Stimulated activated CD8-positive, alpha-beta memory T cell treated with anti-CD3 and anti-CD28 coated beads, Interleukin-7, amount 100 ng/mL, for 1 hour (primary cell): ENCODE measurements at places on chromosomes 11 and 22.

GRCh38 chr11:41273908-41274307 is 185.5 kb downstream of the LRRC4C start:
- DNase-seq, result no peak

- DNase-seq, result no peak
These were observed 2.0 kb downstream of the MYH9 start for GRCh38 chr22:36385491-36386350.

DNA sequence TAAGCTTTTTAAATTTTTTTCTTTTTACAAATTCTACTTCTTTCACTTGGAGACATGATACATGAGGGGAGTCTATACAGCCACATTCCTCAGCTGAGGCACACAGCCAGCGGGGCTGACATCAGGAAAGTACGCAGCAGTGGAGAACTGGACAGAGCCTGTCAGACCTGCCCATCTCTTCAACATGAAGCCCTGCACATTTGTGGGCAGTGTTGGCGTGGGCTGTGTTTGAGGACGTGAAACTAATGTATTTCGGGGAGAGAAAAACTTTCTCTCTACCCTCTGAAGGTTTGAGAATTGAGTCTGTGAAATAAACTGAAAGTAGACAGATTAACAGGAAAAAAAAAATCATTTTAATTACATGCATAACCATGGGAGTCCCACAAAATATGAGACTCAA is 84.8 kb upstream of the HTATIP2 start:
- no peak for DNase-seq

GRCh38 chr22:22378446-22379415 is 129.8 kb downstream of the ZNF280B start:
- no peak for DNase-seq
